CD8-positive, alpha-beta memory T cell (primary cell): ENCODE measurements at places on chromosomes 16 and 17.

DNA sequence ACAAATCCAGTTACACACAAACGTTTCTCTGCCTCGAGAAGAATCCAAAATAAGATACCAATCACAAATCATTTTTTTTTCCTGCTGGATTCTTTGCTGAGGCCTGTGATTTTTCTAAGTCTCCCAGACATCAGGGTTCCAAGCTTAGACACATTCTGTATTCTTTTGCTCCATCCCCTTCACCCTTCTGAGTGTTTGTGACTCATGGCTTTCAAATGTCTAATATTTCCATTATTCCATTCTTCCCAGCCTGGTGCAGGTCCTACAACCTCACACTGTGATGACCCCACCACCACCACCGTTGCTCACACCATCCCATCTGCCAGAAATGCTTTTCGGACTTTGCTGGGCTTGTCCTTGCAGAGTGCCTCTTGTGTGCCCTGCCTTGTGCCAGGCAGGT is 480.1 kb downstream of the SOX9 start:
- no peak for DNase-seq

- DNase-seq: no peak
Observed at GRCh38 chr17:35809855-35810461, 674 bp downstream of the TAF15 start.

- no peak for DNase-seq
Observed at GRCh38 chr17:64707050-64707591, 45.0 kb upstream of the SMURF2 start.

DNA sequence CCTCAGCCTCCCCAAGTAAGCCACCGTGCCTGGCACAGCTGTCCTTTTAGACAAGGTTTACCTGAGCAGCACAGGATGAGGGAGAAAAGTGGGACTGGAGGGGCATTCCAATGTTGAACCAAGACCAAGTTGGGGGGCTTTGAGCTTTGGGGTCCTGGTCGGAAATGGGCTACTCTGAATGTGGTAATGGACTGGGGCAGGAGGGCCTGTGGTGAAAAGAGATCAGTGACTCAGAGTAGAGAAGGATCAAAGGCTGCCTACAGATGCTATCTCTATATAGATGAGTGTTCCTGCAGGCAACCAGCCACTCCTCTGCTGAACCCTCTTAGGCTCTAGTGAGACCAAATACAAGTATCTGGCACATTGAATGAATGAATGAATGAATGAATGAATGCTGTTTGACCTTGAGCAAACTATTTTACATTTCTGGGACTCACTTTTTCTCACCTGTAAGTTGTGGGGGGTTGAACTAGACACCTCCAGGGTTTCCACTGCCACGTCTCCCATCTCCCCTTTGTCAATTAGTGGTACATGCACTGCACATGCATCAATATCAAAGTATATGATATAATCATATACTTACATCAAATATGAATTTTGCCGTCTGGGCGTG is 26.3 kb upstream of the ETV4 start:
- DNase-seq: no peak

DNA sequence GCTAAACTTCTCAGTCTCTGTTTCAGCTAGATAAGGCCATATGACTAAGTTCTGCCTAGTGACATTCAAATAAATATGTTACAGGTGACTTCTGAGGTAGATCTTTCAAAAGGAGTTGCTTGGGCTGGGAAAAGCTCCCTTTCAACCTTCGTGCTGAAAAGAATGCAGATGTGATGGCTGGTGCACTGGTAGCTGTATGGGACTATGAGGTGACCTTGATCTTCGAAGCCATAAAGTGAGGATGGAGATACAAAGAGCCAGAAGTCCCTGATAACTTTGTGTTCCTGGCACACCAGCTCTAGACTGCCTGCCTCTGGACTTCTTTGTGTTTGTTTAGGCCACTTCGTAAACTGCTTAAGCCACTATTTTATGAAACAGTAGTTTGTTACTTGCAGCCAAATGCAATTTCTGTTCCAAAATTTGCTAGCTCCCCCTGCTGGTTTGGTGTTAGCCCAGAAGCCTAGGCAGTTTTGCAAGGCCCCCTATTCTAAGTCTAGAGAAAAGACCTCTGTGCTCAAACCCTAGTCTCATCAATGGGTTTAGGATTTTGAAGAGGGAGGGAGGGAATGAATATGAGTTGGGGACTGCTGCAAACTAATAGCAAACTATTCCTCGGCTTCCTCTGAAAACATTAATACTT is 23.3 kb upstream of the ERCC4 start:
- DNase-seq: no peak

DNA sequence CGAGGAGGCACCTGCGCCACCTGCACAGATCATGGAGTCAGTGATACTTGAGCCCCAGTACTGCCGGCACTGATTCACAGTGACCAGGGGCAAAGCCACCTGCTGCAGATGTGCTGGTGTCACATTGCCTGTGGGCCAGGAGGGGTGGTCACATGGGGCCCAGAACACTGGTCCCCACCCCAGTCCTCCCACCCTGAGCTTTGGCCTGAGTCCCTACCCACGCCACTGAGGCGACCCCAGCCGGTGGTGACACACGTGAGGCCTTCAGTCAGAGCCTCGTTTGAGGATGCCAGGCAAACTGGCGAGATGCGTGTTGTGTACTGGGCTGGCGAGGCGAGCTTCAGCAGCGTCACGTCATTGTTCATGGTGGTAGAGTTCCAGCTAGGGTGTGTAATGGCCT is 1.5 kb downstream of the CTRL start:
- DNase-seq: no peak

DNA sequence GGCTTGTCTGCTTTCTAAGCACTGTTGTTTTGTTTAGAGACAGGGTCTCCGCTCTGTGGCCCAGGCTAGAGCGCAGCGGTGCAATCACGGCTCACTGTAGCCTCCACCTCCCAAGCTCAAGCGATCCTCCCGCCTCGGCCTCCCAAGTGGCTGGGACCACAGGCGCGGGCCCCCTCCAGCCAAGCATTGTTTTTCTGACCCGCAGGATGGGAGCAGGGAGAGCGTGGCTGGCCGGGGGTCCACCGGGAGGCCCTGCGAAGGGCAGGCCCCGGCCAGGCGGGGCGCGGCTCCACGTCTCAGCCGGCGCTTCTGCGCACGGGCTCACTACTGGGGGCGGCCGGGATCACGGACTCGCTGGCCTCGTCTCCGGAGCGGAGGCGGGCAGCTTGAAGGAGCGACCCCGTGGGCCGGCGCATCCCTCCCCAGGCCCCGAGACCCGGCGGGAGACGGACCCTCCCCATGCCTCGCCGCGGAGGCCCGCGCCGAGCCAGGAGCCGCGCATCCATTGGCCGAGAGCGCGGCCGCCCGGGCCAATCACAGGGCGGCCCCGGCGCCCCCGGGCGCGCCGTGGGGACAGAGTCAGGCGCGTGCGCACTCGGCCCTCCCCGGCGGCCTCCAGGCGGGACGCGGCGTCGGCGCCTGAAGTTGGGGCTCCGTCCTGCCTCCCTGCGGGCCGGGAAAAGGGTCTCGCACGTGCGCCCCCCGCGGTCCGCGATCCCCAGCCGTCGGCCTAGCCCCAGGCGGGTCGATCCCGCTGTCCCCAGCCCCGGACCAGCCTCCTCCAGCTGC is 24.9 kb downstream of the ACTG1 start:
- DNase-seq: peak; percentile 65

- no peak for DNase-seq
Observed at GRCh38 chr16:69095193-69095592, 10.3 kb upstream of the HAS3 start.
